Fibroblast of lung (primary cell): ENCODE measurements at places on chromosomes 5 and 9. TPM values are rescaled to one million over a fixed set of nuclear protein-coding genes. Genes with fewer than 3 reads are reported as not detected.

The SH2D3C gene
- 0.26 TPM in 1 of 2 replicates, not detected in the other for total RNA-seq

The PCDHA1 gene
- total RNA-seq, result under 0.01 TPM in 2 replicates

The HMCN2 gene
- total RNA-seq, result under 0.01 TPM in 2 replicates

The CD274 gene
- 3.3 and 5.9 TPM in 2 replicates for total RNA-seq

The FOXE1 gene
- total RNA-seq, result not detected in 2 replicates

The IFNA21 gene
- total RNA-seq, result not detected in 2 replicates

The PCDHB2 gene
- 1.8 and 4.6 TPM in 2 replicates for total RNA-seq

The MYOT gene
- total RNA-seq, result not detected in 2 replicates

The RASGEF1C gene
- under 0.01 TPM in 2 replicates for total RNA-seq

The CSF2 gene
- total RNA-seq, result 0.51 and 0.66 TPM in 2 replicates

DNA sequence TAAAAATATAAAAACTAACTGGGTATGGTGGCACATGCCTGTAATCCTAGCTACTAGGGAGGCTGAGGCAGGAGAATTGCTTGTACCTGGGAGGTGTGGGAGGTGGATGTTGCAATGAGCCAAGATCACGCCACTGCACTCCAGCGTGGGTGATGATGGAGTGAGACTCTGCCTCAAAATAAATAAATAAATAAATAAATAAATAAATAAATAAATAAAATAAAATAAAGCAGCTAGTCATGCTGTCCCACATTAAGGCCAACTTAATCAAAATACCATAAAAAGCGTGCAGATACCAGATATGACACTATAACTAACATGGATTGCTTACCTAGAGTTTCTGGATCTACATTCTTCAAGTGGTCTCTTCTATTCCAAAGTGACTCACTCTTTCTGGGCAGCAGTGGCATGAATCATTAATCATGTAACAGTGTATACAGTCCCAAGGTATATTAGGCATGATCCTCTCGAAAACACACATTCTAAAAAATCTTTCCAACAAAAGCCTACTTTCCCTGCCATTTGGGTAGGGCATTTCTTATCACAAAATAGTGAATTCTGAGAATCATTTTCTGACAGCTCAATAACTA lies 187.1 kb downstream of the ELAVL2 start:
- DNase-seq, result peak; percentile 79

DNA sequence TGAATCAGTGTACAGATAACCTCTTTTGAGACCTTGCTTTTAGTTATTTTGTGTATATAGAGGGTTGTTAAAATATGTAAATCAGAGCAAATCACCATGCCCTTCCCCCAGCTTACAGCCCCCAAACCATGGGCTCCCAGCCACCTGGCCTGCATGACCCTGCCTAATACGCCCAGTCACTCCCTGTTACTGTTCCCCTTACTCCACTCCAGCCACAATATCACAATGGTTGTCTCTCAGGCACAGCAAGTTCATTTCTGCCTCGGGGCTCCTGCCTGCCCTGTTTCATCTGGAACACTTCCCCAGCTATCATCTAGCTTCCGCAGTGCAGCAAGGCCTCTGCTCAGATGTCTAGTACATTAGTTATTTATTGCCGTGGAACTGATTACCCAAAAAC lies 5.0 kb upstream of the CARD19 start:
- DNase-seq, result no peak

- no peak for DNase-seq
Measured at GRCh38 chr9:138060365-138060764, 182.8 kb downstream of the CACNA1B start.

DNA sequence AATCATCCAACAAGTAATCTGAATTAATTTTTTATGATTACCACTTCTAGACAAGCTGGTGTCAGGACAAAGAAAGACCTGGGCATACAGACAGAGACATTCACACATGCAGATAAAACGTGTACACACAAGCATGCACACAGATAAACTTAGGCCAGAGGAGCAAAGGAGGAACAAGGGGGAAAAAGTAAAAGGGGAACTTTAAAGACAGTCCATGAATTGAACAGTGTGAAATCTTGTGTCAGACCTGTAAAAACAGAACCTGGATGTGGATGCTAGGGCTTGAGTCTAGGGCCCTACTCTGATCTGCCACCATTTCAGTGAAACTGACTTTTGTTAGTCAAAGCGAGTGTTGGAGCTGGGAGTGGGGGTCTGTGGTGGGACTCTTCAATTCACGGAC lies 11.2 kb upstream of the ZSWIM6 start:
- no peak for DNase-seq

- DNase-seq, result peak; percentile 98
Measured at GRCh38 chr5:144187699-144188294, 17.1 kb downstream of the KCTD16 start.

- no peak for DNase-seq
Measured at GRCh38 chr9:133359399-133360175, 3.2 kb downstream of the SURF2 start.

DNA sequence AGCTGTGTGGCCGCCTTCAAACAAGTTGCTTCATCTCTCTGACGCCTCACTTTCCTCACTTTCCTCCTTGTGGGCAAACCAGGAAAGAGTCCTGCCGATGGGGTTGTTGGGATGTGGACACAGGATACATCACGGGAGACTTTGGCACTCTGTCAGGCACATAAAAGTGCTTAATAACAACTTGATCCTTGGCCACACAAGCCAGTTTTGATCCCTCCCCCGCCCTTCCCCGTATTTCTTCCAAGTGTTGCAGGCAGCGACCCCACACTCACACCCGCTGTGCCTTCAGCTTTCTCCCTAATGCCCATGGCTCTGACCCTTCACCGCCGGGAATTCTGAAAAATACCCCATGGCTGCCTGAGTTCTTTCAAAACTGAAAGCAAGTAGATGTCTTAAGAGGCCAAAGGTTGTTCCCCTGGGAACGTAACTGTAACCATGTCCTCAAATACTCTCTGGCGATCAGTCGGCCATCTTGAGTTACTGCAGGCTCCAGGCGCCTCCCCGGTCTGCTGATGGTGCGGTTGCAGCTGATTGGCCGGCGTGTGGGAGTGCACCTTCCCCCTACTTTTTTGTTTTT lies 59.8 kb downstream of the ARHGEF37 start:
- DNase-seq, result peak; percentile 90

GRCh38 chr5:159514229-159514810 lies 184.0 kb upstream of the IL12B start:
- no peak for DNase-seq

DNA sequence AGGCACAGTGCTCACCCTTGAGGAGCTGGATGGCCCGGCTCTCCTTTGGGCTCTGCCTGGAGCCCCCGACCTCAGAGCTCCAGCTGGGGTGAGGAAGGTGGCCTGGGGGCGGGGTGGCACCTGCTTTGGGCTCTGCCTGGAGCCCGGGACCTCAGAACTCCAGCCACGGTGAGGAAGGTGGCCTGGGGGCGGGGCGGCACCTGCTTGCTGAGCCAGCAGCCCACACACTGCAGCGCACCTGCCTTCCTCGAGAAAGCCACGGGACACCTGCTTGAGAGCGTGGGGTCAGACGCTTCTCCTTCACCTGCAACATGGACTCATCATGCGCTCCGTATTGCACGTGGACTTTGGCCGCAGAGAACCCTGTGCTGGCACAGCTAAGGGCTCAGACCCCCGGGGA lies 51.8 kb downstream of the IRX2 start:
- DNase-seq, result no peak

- DNase-seq, result peak; percentile 49
Measured at GRCh38 chr9:37617832-37618231, 25.4 kb upstream of the TOMM5 start.

DNA sequence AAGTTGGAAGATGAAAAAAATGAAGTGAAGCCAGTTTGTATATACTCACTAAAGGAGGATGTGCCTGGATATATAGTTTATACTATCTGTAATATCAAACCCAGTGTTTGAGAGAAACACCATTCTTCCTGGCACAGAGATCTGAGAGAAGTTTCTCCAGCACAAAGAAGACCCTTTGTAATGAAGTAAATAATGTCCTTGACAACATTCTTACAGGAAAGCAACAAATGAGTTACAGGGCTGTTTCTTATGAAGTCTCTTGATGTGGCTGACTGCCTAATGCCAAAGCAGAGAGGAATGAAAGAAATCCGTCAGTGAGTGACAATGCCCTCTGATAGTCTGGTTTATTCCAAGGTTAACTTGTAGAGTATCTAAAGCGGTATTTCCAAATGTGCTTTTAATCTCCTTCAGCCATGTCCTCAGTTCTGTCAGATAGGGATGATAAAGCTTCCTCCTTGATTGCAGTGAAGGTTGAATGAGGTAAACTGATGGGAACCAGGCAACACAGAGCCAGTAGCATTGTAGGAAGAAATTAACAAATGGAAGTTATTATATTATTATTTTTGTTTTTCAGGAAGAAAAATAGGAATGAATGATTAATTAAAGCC lies 123.1 kb upstream of the ZNF608 start:
- DNase-seq, result no peak

GRCh38 chr9:14831074-14831473 lies 79.2 kb downstream of the FREM1 start:
- no peak for DNase-seq

GRCh38 chr5:57804007-57804444 lies 321.4 kb upstream of the ACTBL2 start:
- DNase-seq, result peak; percentile 75

GRCh38 chr9:21770871-21771560 lies 31.4 kb upstream of the MTAP start:
- peak; percentile 94 for DNase-seq

- DNase-seq, result peak; percentile 97
Measured at GRCh38 chr9:95167998-95168397, 149.5 kb downstream of the FANCC start.

DNA sequence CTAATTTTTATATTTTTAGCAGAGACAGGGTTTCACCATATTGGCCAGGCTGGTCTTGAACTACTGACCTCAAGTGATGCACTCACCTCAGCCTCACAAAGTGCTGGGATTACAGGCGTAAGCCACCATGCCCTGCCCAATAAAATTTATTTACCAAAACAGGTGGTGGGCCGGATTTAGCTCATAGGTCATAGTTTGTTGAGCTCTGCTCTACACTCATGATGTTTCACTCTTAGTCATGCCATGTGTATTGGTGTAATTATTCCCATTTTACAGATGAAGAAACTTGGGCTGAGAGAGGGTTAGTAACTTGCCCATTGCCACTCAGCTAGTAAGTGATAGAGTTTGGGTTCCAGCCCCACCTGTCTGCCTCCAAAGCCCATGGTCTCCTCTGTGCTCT lies 93.1 kb upstream of the WWC1 start:
- DNase-seq, result no peak

DNA sequence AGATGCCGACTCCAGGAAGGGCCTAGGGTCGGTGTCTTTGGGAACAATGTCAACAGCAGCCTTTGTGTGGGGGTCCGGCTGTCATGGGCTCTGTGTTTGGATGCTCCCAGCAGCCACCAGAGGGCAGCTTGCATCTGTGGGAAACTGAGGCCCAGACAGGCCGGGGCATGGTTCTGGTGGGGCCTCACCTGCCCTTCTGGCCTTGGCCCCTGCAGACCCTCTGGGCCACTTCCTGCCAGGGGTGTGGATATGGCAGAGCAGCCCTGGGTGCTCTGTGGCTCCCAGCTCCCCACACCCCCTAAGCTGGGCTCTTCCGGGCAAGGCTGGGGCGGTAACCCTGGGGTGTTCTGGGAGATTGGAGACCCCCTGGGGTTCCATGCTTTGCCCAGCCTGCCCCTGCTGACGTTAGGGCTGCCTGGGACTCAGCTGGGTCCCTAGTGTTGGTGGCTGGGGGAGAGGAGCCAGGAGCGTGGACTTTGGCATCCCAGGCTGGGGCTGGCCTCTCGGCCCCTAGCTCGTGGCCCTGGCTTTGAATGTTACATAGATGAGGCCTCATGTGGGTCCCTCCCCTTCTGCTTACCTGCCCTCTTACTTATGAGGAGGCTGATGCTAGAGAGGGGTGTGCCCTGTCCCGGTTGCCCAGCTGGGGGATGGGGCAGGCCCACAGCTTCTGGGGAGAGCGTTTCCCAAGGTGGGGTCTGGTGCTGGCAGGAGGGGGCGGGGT lies 38.3 kb downstream of the RXRA start:
- DNase-seq, result no peak

- DNase-seq, result no peak
Measured at GRCh38 chr9:134230942-134231325, 66.6 kb upstream of the RNU6ATAC start.

- DNase-seq, result no peak
Measured at GRCh38 chr5:58074717-58075116, 385.2 kb downstream of the PLK2 start.

DNA sequence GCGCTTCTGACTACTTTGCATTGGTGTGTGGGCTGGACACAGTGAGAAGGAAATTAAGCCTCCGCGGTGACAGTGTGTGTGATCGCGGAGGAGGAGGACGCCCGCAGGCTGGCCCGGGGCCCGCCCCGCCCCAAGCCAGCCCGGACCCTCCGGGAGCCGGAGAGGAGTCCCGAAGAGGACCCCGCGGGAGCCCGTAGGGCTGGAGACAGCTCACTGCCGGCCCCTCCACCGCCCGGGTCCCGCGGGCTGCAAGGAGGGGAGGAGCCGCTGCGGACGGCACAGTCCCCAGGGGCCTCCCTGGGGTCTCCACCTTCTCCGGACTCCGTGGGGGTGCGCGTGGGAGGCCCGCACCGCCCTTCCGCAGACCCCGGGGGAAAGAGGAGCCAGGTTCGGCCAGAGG lies 146.4 kb upstream of the ERCC6L2 start:
- DNase-seq, result no peak

DNA sequence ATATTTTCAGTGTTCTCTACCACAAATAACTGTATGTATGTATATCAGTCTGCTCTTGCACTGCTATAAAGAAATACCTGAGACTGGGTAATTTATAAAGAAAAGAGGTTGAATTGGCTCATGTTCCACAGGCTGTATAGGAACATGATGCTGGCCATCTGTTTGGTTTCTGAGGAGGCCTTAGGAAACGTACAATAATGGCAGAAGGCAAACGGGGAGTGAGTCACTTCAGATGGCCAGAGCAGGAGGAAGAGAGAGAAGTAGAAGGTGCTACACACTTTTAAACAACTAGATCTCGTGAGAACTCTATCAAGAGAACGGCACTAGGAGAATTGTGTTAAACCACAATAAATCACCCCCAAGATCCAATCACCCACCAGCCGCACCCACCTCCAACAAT lies 121.7 kb downstream of the ADAMTS6 start:
- peak; percentile 23 for DNase-seq

- DNase-seq, result peak; percentile 49
Measured at GRCh38 chr5:37495210-37495609, 116.1 kb downstream of the WDR70 start.

DNA sequence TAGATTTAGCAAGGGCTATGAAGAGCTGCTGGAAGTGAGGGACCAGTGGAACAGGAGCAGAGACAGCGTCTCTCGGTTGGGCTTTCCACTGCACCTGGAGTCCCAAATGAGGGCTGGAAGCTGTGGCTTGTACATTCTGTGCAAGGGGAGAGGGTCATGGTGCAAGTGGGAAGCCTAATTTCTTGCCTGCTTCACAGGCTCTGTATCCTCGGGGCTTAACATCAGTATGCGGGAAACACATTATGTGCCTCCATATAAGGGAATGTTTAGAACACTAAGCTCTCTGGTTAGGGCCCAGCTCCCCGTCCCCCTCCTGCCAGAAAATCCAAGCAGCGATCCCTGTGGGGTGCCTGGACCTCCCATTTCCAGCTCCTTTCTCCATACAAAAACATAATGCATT lies 89.0 kb upstream of the NIPAL4 start:
- peak; percentile 58 for DNase-seq

DNA sequence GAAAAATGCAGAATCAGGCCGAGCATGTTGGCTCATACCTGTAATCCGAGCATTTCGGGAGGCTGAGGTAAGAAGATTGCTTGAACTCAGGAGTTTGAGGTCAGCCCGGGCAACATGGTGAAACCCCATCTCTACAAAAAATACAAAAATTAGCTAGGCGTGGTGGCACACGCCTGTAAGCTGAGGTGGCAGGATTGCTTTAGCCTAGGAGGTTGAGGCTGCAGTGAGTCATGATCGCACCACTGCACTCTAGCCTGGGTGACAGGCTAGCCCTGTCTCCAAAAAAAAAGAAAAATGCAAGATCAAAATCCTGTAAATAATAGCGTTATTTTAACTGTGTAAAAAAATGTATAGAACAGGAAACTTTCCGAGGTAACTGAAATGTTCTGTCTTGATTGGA lies 39.4 kb downstream of the RNF44 start:
- peak; percentile 26 for DNase-seq
